Effector CD4-positive, alpha-beta T cell (primary cell): ENCODE measurements at places on chromosomes 11 and 22.
A peak's percentile ranks its signal among the peaks of the same experiment; 100 is the strongest.

GRCh38 chr11:35907648-35908431 lies 36.0 kb upstream of the LDLRAD3 start:
- DNase-seq: no peak

DNA sequence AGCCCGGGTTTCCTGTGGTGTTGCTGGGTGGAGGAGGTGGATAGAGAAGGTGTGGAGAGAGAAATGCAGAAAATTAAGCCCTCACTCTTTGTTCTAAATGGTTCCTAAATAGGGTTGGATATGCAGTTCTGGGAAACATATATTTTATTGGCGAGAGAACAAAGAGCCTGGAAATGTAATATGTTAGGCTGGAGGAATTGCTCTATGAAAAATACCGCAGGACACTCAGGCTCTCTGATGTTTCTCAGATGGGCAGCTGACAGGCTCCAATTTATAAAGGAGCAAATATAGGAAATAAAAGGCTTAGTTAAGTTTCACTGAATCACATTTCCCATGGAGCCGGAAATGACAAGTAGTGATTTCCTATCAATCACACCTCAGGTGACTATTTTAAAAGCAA lies 428.0 kb downstream of the TMEM135 start:
- no peak for DNase-seq

- no peak for DNase-seq
Measured at GRCh38 chr11:41866525-41866924, 407.1 kb upstream of the LRRC4C start.

- no peak for DNase-seq
Measured at GRCh38 chr11:10322401-10322800, 17.5 kb downstream of the ADM start.

- DNase-seq: no peak
Measured at GRCh38 chr11:31397239-31397834, 27.7 kb downstream of the DNAJC24 start.

- DNase-seq: no peak
Measured at GRCh38 chr11:123434262-123434661, 4.2 kb downstream of the GRAMD1B start.

- no peak for DNase-seq
Measured at GRCh38 chr11:12249590-12250260, 127.6 kb upstream of the PARVA start.

DNA sequence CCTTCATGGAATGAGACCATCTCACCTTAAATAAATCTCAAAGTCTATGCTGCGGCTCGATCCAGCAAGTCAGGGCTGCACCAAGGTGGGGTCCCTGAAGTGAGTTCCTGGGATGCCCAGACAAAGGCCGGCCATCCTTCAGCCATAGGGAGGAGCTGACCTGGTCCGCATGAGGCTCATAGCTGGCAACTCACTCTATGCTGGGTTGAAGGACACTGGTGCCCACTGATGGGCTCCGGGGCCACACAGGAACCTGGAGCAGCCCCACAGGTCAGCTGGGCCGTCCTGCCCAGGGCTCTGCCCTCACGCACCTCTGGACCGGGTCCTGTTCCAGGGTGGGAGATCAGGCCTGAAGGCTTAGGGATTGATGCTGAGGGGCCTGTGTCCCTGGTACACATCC lies 1339.3 kb downstream of the TBC1D22A start:
- no peak for DNase-seq

- no peak for DNase-seq
Measured at GRCh38 chr11:46253258-46254132, 24.0 kb upstream of the CREB3L1 start.

- no peak for DNase-seq
Measured at GRCh38 chr11:18091731-18092130, 14.2 kb downstream of the SAAL1 start.

DNA sequence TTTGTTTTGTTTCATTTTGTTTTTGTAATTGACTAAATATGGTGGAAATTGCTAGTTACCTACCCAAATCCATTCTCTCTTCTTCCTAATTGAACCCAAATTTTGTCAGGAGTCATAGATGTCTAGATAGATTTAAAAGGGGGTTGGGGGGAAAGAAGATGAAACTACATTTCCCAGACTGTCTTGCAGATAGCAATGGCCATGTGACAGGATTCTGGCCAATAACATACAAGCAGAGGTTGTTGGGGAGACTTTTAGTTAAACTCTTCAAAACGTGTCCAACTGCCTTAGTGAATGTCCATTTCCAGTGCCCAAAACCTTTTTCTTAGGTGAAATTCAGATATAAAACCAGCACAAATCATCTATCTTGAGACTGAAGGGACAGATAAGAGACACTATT lies 583.9 kb upstream of the API5 start:
- DNase-seq: no peak

GRCh38 chr22:30232716-30233218 lies 13.8 kb downstream of the LIF start:
- no peak for DNase-seq

GRCh38 chr11:111514216-111515031 lies at the start of gene HOATZ:
HOATZ (plus strand) TSS chr11:111514778; CDS start chr11:111514785, 7 bp downstream.
- DNase-seq: no peak

GRCh38 chr22:44621401-44622146 lies 80.4 kb upstream of the PRR5 start:
- no peak for DNase-seq

DNA sequence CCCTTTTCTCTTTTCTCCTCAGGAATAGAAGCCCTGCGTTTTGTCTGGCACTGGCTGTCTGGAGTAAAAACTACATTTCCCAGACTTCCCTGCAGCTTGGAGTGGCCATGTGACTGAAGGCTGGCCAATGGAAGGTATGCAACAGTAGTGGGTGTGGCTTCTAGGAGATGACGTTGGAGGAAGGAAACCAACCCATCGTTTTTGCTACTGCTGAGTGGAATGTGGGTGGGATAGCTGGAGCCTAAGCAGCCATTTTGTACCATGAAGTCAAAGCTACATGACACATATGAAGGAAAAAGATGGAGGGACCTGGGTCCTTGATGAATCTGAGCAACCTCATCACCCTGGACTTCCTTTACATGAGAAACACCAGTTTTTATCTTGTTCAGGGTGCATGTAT lies 19.6 kb downstream of the FGF3 start:
- DNase-seq: no peak

DNA sequence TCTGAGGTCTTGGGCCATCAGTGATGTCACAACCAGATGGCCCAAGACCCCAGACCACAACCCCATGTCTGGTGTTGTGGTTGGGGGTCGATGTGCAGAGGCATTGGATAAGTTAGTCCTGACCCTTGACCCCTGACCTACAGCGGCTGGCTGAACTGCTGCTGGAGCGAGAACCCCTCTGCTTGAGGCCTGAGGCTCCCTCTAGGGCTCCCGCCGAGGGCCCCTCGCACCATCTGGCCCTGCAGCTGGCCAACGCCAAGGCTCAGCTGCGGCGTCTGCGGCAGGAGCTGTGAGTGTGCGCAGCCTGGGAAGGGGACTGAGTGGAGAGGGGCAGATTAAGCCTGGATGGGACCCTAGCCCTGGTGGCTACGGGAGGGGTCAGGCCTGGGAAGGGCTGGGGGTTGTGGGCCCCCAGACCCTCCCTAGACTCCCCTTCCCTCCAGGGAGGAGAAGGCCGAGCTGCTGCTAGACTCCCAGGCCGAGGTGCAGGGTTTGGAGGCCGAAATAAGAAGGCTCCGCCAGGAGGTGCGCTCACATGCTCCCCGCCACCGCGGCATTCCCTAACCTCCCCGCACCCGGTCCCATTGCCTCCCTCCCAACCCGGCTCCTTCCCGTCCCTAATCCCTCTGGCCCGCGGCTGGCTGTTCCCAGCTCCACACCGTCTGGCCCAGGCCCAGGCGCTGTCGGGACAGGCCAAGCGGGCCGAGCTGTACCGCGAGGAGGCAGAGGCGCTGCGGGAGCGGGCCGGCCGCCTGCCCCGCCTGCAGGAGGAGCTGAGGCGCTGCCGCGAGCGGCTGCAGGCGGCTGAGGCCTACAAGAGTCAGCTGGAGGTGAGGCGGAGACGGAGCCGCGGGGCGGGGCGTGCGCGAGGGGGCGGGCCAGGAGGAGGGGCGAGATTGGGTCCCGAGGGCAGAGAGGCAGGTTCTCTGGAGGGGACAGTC lies 2.1 kb downstream of the CCDC88B start:
- DNase-seq: peak; percentile 78

- no peak for DNase-seq
Measured at GRCh38 chr11:103851166-103851651, 185.2 kb upstream of the DDI1 start.

DNA sequence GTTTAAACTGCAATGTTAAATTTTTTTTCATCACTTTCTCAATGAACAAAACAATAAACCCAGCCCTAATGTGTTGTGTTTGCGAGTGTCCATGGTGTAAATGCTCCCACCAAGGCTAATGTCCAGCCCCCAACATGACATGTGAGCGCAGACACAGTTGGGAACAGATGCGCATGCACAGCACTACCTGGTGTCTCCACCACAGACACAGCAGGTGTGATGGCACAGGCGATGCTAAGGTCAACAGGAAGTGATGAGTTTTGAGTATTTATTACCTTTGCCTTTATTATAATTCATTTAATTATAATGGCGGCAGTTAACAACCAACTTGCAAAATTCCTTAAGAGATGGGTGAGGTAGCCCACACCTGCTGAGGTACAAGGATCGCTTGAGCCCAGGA lies 42.9 kb downstream of the MICAL3 start:
- DNase-seq: no peak

DNA sequence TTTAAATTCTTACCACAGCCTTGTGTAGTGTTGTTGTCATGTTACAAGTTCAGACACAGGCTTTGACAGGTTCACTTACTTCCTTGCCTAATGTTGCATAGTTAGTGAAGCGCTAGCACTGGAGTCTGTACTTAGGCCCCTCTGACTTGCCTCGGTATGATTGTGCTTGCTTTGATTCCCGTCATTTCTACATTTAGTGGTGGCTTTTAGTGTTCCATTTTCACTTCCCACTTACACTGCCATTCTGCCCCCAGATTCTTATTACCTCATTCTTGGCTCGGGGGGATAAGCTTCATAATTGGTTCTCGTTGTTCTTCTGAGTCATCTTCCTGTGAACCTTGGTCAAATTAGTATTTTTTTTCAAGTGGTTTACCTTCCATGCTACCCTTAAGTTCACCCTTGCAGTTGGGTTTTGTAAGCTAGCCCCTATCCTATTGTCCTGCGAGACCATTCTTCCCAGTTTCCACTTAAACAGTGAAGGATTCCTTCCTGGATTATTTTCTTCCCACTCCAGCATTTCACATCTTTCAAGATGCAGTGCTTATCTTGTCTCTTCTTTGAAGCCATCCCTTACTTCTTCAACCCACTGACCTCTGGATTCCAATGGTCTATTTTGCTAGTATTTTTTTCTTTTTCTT lies 68.7 kb downstream of the DDX10 start:
- DNase-seq: no peak

DNA sequence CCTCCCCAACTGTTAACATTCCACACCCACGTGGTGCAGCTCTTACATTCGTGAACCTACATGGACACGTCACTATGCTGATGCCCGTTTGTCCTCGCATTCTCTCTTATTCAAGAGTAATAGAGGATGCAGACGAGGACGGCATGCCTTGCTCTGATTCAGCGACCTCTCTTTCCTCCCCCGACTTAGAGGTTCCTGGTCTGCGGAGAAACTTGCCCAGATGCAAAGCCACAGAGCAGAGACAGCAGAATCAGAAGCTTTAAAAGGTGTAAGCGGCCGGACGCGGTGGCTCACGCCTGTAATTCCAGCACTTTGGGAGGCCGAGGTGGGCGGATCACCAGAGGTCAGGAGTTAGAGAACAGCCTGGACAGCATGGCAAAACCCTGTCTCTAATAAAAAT lies 288.0 kb downstream of the NTM start:
- no peak for DNase-seq

- no peak for DNase-seq
Measured at GRCh38 chr11:35486446-35486845, 39.0 kb downstream of the PAMR1 start.

GRCh38 chr11:27468995-27469695 lies 3.4 kb downstream of the LGR4 start:
- DNase-seq: no peak

GRCh38 chr11:30316237-30316636 lies 6.7 kb upstream of the ARL14EP start:
- DNase-seq: no peak

- DNase-seq: no peak
Measured at GRCh38 chr11:75087319-75088305, 9.1 kb downstream of the OR2AT4 start.

DNA sequence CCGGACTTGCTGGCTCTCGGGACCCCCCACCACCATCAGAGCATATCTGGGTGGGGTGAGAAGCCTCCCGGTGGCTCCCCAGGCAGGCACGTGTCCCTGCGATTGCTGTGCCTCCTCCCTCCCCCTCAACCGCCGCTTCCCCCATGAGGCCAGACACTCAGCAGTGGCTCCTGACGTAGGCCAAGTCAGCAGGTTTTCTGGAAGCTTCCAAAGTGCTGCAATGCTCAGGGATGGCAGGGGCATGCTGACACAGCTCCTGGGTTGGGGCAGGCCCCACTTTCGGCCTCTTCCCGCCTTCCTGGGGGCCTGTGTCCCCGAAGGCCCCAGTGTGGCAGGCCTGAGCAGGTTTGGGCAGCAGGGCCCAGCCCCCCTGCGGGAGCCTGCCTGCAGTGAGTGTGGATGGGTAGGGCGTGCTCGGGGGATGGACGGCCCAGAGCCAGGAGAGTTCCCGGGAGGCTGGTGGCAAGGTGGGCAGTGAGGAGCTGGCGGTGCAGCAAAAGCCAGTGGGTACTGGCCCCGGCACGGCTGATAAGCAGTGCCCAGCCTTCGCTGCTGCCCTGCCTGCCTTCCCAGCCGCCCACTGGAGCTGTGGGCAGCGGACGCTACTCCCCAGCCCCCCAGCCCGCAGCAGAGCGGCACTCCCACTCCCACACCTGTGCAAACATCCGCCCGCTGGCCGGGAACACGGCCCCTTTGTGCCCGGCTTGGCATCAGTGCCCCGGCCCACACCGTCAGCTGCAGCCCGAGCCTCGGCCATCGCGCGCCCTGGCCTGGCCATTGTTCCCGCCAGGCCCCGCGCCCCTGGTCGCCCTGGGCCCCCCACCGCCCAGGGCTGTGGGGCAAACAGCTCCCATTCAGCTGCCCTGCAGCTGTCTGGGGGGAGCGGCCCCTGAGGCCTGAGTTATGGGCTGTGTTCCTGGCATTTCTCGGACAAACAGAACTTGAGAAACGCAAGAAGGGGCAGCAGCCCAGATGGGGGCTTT lies 125.0 kb downstream of the KCNQ1OT1 start:
- no peak for DNase-seq

DNA sequence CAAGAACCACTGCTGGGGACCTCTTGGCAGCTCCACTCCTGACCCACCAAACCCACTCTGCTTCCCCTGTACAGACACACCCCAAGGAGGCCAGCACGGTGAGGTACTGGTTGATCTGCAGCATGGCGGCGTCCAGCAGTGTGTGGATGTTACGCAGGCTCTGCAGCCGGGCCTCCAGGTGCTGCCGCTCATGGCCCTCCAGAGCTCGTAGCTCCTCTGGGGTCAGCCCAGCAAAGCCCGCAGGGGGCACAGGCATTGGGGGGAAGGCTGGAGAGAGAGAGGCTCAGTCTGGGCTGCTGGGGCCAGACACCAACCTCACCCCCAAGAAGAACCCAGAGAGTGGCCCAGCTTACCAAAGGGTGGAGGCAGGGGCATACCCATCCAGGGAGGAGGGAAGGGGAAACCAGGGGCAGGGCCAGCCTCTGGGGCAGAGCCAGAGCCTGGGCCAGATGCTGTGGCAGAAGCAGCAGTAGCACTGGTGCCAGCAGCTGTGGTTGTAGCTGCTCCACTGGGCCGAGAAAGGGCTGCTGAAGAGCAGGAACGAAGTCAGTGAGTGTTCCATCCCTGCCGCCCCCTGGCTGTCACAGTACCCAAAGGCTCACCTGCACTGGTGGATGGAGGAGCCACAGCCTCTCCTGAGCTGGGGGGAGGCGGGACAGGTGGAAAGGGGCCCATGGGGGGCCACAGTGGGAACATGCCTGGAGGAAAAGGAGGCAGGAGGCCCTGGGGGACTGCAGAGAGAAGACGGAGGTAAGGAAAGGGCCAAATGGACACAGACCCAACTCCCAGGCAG lies 4.5 kb downstream of the SYVN1 start:
- DNase-seq: no peak
